Activated naive CD8-positive, alpha-beta T cell treated with anti-CD3 and anti-CD28 coated beads, Interleukin-2, amount 50 U/mL, for 24 hours (primary cell): ENCODE measurements at places on chromosomes 7 and 10.
A peak's percentile ranks its signal among the peaks of the same experiment; 100 is the strongest.

GRCh38 chr7:142961595-142961972, 579 bp downstream of the KEL start:
- no peak for DNase-seq

GRCh38 chr7:41869091-41869490, 166.2 kb upstream of the INHBA start:
- no peak for DNase-seq

- no peak for DNase-seq
Measured at GRCh38 chr10:26879744-26880143, 19.0 kb upstream of the ABI1 start.

DNA sequence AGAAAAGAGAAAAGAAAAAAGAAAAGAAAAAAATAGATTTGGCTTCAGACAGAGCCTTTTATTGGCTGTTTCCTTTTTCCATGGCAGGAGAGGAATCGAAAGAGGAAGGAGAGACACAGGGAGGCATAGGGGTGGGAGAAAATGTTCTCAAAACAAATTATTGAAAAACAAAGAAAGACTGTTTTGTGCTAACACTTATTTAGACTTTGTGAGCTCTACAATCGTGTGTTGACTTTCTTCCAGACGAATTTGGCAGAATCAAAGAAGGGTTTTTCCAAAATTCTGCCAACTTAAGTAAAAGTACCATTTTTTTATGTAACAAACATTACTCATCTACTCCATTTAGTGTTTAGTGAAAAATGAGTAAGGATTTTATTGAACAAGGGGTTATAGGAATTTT, 982.2 kb downstream of the REEP3 start:
- no peak for DNase-seq

DNA sequence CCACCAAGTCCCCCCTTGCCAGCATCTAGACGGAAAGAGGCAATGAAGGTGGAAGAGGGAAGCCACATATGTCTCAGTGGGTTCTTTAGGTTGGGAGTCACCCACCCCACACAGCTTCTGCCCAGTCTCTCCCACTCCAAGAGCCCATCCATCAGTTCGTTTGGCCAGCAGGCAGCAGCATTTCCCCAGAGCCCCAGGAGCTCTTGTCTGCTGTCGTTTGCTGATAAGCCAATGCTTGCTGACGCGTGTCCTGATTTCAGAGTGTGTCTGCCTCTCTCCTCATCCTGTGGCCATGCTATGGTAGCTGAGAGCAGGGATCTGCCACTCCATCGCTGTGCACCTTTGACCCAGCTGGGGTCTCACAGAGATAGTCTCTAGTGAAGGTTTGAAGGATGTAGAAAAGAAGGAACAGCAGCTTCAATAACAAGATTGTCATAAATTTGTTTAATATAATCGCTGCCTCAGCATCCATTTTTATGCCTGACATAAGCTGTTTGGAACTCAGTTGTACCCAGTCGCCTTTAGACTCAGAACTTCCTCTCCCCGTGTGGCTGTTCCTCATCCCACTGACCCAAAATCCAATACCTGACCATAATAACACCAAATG, 39.4 kb upstream of the GDF10 start:
- peak; percentile 29 for DNase-seq

- no peak for DNase-seq
Measured at GRCh38 chr7:40851001-40851400, 716.2 kb downstream of the SUGCT start.

DNA sequence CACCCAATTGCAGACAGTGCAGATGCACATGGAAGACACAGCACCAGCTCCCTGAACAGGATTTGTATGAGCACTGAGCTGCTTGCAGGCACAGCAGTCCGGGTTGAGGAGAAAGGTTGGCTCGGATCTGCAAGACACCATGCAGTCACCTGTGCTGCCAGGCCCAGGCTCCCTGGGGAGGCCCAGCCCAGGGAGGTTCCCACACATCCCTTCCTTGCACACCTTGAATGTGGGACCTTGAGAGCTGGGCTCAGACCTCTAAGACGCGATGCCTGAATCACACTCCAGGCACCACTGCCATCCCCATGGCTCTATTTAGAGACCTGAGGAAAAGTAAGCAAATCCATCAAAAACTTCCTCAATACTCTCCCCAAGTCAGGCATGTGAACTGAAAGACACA, 397.7 kb downstream of the TCERG1L start:
- no peak for DNase-seq

DNA sequence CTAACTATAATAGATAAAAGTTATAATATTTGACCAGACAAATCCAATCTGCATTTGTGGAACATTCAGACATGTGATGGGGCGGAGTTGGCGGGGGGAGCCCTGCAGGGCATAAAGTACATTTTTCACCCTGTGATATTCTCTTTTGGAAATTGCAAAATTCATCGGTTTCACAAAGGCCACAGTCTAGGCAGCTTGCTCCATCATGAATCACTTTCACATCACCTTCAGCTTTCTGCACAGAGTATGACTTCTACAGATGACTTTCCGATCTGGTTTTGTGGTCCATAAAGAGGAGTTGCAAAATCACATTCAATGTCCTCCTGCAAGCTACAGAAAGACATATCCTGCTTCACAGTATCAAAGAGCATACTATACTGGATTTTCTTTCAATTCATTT, 51.4 kb upstream of the APBB1IP start:
- DNase-seq: no peak

DNA sequence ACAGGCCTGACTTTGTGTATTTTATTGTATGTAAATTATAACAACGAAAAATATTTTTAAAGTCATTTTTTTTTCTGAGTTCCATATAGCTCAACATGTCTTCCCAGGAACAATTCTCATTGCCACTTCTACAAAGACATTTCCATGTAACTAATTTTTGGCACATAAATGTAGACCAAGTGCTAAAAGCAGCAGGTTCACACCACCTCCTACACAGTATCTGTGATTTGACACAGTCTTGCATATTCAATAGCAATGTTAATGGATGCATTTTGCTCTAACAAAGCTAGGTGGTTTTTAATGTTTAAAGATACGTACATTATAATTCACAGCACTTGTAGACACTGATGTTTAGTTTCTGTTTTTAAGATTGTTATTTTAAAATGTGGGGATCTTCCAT, 346.5 kb downstream of the GPAM start:
- DNase-seq: no peak

DNA sequence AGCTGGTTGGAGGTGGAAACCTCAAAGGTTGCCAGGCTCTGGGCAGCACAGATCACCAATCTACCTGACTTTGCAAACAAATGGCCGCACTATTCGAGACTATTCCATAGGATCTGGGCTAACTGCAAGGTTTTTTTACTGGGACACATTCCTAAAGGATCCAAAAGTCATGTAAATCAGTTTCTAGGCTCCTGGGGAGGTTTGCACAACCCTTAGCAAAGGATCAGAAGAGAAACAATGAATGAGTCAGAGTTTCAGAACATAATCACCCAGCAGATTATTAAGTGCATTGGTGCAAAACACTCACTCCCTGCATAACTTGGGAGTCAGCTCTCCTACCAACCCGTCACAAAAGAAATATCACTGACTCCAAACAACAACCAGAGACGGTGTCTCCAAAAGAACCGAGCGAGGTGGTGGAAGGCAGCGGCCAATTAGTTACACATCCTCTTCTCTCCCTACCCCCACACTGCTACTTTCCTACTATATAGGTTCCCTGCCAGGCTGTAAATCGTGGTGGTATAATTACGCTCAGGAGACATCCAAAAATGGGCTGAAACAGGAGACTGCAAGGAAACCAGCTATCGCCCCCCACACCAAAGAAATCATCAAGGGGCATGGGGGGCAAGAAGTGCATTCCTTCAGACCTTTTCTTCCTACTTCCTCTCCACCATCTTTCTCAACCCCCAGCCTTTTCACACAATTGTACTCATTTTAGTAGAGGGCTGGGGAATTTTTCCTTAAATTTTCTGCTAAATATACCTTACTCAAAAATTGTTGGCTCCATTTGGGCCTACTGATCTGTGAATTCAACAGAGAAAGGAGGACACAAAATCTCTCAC, 3.2 kb downstream of the UBE2H start:
- peak; percentile 24 for DNase-seq

- DNase-seq: no peak
Measured at GRCh38 chr10:43237631-43238446, 29.0 kb downstream of the RASGEF1A start.

DNA sequence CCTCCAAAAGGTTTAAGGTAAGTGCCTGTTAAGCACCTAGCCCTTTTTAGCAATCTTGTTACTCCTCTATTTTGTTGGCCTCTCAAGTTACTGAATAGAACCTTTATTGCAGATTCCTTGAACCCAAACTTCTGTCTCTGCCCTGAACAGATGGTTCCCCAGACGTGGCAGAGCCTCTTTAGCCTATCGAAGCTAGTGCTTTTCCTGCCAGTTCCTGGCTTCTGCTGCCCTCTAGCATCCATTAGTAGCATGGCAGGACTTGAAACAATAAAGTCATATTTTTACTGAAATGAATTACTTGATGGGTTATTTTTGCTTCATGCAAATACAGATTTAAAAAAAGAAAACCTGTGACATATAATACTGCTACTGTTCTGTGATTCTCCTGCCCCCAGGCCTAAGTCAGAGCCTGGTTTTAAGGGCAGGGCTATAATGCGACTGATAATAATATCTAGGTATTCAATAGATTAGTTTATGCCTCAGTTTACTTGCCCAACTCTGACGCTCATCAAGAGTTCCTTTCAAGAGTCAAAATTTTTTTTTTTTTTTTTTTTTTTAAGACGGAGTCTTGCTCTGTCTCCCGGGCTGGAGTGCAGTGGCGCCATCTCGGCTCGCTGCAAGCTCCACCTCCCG, 84.3 kb upstream of the PHF14 start:
- peak; percentile 29 for DNase-seq

GRCh38 chr7:158062661-158063060, 525.0 kb downstream of the PTPRN2 start:
- no peak for DNase-seq

DNA sequence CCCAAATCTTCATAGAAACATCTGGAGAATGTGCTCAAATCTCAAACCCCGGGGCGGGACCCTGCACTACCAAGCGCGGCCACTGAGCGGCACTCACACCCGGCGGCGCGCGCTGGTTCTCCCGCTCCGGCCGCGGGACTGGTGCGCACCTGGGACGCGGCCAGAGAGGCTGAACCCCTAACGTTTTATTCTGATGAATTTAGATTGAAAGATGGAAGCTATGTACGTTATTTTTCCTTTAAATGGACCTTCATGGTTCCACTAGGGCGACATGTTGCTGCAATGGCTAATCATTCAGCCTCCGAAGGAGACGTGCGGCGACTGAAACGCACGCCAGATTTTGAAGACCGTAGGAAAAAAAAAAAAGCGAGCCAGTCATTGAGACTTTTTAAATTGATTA, 107.0 kb upstream of the INSIG1 start:
- DNase-seq: peak; percentile 80

GRCh38 chr10:17290226-17290625, 62.2 kb downstream of the VIM start:
- DNase-seq: no peak

GRCh38 chr10:122342293-122343134, 32.0 kb upstream of the PLEKHA1 start:
- peak; percentile 53 for DNase-seq

DNA sequence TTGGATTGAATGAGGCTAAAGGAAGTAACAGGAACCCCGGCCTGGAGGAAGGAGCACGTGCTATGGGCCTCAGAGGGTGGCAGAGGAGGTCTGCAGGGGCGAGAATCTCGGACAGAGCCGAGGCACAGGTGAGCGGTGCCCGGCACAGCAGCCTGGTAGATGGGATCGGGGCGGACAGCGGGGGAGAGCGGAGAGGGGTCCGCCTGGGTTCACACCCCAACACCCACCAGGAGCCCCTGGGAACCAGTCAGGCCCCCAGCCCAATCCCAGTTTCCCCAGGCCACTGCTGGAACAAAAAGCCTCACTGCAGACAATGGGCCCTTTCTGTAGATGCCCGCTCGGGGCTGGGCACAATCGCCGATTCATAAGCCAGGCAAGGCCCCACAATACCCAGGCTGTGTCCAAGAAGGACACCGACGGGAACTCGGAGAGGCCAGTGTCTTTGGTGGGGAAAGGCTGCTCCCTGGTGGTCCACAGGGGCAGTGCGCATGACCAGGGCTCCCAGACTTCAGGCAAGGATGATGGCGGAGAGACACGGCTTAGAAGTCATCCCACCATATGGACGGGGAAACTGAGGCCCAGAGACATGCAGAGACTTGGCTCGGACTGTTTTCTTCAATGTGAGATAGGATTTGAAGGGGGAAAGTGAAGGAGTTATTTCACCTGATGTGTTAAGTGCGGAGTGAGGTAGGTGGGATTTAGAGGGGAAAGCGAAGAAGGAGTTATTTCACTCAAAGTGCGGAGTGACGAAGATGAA, 106.9 kb upstream of the GPR26 start:
- DNase-seq: peak; percentile 72

DNA sequence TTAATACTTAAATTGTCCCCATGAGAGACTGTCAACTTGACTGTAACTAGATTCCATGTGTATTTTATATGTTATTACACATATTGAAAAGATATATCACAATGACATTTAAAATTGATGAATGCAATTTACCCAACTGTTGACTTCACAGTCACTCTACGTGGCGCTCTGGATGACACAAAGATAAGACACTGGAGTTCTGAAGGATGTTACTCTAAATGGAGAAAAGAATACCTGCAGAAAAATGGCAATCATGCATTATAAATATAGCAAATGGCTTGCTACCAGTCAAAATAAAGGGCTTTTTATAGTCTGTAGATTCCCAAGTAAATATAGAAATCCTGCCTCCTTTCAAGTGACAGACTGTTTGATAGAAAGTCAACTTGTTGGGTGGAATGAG, 143.6 kb upstream of the KLF6 start:
- DNase-seq: no peak

GRCh38 chr10:17744341-17744861, 7.6 kb upstream of the TMEM236 start:
- no peak for DNase-seq

DNA sequence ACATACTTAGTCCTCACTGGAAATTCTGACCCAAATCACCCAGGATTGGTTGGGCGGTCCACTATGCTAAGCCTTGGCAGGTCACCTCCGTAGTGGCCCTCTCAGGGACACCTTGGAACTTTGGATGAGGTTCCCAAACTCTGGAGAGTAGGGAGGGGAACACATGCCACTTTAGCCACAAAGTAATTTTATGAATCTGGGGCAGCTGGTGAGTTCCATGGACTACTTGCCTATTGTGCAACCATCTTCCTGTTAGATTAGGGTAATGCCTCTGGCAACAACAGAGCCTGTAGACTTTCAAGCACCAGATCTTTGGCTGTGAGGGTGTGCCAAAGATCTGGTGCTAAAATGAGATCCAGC, 77.7 kb downstream of the ITGB8 start:
- DNase-seq: no peak

GRCh38 chr10:112126901-112127300, 56.7 kb downstream of the GPAM start:
- DNase-seq: no peak

GRCh38 chr7:100021297-100021696, 5.9 kb downstream of the ZKSCAN1 start:
- DNase-seq: no peak

DNA sequence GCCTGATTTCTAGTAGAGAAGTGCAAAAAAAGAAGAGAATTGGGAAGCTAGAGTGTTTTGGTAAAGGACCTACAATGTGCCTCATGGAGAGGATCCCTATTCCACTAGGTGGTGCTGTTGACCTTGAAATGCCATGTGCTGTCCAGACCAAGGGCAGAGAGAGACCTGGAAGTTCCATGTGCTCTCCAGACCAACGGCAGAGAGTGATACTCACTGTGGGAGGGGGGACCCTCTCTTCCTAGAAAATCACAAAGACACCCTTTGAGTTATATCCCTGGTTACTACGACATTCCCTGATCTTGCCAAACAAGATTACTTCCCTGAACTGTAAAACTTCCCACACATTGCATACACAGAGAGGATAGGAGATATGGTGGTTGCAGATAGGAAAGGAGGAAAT, 212.7 kb upstream of the ZNF804B start:
- DNase-seq: peak; percentile 11
